ENCODE measurements at places on chromosomes 1 and 21. TPM values are rescaled to one million over a fixed set of nuclear protein-coding genes. Genes with fewer than 3 reads are reported as not detected.

DNA sequence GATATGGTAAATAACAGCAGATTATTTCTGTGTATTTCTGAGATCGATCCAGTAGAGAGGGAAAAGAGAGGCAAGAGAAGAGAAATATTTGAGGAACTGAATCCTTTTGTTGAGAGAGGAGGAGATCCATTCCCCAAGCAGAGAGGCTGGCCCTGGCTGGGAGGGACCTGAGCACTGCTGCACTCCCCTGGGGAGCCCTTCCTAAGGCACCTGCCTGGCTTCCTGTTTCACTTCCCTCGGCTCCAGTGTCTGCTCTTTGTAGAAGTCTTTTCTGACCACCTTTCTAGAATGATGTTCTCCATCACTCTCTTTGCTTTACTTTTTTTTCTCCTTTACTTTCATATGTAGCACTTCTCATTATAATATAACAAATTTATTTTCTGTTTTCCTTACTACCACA is 42.3 kb upstream of the SLC6A9 start:
- no peaks in the 10 kb centered on the region for H3K27me3 ChIP-seq
- no peak overlapping the region for H3K4me3 ChIP-seq
- no peaks in the 10 kb centered on the region for H3K36me3 ChIP-seq
- H3K27ac ChIP-seq, result no peak overlapping the region

- H3K36me3 ChIP-seq, result no peaks in the 10 kb centered on the region
- no peaks in the 10 kb centered on the region for H3K4me1 ChIP-seq
- no peak for DNase-seq
- no peak overlapping the region for H3K27ac ChIP-seq
- no peak overlapping the region for H3K4me3 ChIP-seq
These were observed 34.9 kb downstream of the FOXO6 start for GRCh38 chr1:41396084-41396483.

DNA sequence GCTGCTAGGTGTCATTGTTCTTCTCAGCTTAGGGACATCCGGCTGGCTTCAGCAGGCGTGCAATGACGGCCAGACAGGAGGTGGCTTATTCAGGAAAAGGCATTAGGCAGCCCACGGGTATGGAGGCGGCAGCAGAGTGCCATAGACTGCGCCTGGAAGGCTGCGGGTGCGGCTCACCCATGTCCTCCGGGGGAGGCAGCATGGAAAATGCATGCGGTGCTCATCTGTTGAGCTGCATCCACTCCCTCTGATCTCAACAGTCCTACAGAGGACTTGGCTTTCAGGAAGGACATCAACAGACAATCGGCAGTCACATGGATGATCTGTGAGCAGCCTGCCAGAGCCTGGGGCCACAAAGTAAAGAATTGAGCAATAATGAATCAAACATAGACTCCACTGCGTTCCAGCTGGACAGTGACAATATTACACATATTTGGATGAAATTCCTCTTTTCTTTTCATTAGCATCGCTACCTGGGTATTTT is 42.9 kb downstream of the UMODL1 start:
- H3K4me1 ChIP-seq, result peaks cover 39% of the 10 kb centered on the region
- no peak overlapping the region for H3K27ac ChIP-seq
- no peak for DNase-seq
- H3K27me3 ChIP-seq, result peaks cover 9% of the 10 kb centered on the region
- no peak overlapping the region for H3K4me3 ChIP-seq

DNA sequence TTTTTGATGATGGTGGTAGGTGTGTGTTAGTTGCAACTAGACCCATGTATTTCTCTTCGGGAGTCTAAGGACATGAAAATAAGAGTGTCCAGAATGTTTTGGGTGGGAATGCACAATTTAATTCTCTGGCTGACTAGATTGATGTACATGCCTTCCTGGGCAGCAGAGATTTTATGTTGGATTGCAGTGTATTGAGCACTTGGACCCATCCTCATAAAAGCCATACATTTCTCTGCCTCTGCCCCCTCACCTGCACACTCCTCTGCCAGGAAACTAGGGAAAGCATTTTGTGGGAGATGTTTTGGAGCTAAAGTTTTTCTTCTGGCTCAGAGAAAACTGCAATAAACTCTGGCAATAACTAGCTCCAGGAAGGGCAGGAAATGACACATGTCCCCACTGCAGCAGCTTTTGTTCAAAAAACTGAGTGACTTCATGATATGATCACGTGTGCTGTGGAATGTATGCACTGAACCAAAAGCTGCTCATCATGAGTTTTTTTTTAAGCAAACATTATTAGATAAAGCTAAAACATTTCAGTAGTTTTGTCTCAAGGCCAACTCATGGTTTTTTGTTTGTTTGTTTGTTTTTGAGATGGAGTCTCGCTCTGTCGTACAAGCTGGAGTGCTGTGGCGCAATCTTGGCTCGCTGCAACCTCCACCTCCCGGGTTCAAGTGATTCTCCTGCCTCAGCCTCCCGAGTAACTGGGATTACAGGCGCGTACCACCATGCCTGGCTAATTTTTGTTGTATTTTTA is 17.6 kb downstream of the RIT1 start:
- H3K36me3 ChIP-seq, result peaks cover 23% of the 10 kb centered on the region
- peak overlapping the region; percentile 59 for H3K27ac ChIP-seq
- H3K4me3 ChIP-seq, result no peak overlapping the region
- no peak for DNase-seq

GRCh38 chr1:4468804-4469514 is 185.4 kb upstream of the AJAP1 start:
- H3K4me3 ChIP-seq, result no peak overlapping the region
- DNase-seq, result no peak
- H3K27me3 ChIP-seq, result no peaks in the 10 kb centered on the region
- no peaks in the 10 kb centered on the region for H3K4me1 ChIP-seq
- no peaks in the 10 kb centered on the region for H3K36me3 ChIP-seq

Gene HSD3B2
- not detected for total RNA-seq

DNA sequence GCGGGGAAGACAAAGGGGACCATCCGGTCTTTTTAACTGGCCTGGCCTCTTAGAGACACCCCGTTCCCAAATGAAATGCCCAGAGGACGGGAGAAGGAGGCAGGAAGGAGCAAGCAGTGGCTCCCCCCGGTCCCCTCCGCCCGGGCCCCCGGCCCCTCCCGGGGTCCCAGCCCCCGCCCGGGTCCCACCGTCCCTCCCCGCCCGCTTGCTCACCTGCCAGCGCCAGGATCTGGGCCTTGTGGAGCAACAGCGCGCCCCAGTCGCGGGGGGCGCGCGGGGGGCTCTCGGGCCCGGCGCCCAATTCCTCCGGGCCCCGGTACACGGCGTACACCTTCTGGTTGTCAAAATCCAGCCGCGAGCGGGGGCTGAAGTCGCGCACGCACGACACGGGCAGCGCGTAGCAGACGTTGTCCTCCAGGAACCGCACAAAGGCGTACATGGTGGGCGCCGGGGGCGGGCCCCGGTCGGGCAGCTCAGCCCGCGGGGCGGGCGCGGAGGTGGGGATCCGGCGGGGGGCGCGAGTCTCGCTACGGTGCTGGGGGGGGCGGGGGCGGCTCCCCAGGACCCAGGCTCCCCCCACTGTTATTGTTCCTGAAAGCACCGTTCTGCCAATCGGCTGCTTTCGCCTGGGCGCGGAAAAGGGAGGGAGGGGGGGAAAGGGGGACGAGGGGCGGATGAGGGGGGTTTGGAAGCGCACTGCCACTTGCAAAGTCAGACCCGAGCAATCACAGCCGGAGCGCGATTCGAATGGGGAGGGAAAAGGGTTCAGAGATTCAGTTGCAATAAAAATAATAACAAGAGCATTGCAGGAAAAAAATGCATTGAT is at the start of gene BEND5:
TSS of gene BEND5 (minus strand) at position 499 of the 826 bp plus-strand sequence. CDS start at position 439, 60 bp downstream.
- peak within 1 kb of the TSS; percentile 76 for H3K4me3 ChIP-seq
- H3K4me1 ChIP-seq, result peaks cover 20% of the 10 kb centered on the region
- H3K36me3 ChIP-seq, result no peaks in the 10 kb centered on the region
- DNase-seq, result peak; percentile 61

Gene AMY2B
- total RNA-seq, result 23.5 TPM

Gene DNASE2B
- 26.1 TPM for total RNA-seq

DNA sequence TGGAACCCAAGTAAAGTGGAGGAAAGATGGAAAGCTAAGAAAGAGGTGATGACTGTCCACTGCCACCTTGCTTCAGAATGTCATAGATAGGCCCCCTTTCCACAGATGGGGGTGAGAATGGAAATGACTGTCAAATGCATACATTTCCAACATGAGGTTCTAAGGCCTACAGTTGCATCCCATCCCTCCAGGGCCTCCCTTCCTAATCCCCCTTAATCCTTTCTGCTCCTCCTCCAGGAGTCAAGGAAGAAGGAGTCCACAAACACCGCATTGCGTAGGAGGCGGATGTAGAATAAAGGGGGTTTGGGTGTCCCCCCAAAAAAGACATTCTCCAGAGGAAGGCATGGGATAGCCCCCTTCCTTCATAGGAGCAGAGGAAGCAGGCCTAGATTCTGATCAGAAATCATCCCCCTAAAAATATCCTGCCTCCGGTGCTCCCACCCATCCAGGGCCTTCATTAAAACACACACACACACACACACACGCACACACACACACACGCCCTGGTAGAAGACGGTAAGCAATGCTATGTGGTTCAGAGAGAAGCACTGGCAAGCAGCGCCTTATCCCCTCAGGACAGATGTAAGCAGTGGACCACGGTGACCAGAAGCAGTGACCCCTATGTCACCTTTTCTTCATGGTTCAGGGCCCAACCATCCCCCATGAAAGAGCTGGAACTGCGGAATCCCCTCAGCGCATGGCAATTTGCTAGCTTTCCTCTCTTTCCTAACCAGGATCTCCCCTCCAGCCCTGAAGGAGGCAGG is 2.0 kb downstream of the SV2A start:
- H3K27ac ChIP-seq, result no peak overlapping the region
- H3K4me3 ChIP-seq, result no peak overlapping the region
- DNase-seq, result no peak

Gene VSIG8
- 0.35 TPM for total RNA-seq

GRCh38 chr1:89721351-89721750 is 88.4 kb downstream of the LRRC8C start:
- no peaks in the 10 kb centered on the region for H3K36me3 ChIP-seq
- H3K4me1 ChIP-seq, result peaks cover 60% of the 10 kb centered on the region
- no peak for DNase-seq
- no peak overlapping the region for H3K27ac ChIP-seq
- no peaks in the 10 kb centered on the region for H3K27me3 ChIP-seq

Gene CLDN8
- total RNA-seq, result 2.9 TPM

Data from lower lobe of right lung (tissue), 2 donors.